ENCODE measurements at places on chromosomes 2 and 18.

- DNase-seq = no peak
Measured at GRCh38 chr2:215773728-215774127, 239.6 kb downstream of the MREG start.

DNA sequence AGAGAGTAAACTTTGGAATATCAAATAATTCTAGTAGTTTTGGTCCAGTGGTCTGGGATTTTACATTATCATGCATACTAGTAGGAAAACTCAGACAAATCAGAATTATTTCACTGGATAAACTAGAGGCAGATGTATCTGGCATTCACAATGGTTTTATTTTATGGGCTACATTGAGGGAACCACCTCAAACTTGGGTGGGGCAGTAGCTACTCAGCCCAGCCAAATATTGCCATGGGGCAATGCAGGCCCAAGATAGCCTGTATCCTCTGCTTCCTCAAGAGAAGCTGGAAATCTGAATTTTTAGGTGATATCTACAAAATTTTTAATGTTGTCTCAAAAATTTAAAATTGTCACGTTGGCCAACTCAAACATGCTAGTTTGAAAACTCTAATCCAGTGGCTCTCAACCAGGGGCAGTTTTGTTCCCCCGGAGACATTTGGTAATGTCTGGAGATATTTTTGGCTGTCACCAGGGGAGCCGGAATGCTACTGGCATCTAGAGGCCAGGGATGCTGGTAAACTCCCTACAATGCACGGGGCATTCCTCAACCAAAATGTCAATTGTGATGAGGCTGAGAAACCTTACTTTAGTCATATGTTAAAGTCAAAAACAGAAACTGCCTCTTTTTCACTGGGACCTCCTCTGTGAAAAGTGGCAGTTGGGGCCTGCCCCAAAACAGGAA, 172.8 kb upstream of the SPRED2 start:
- DNase-seq = no peak

- DNase-seq = no peak
Measured at GRCh38 chr2:102103992-102104871, 38.3 kb upstream of the IL1R1 start.

- DNase-seq = no peak
Measured at GRCh38 chr2:102109016-102109415, 33.5 kb upstream of the IL1R1 start.

- DNase-seq = no peak
Measured at GRCh38 chr18:7230626-7231349, at the start of gene LRRC30. Gene LRRC30, plus strand, starts transcription at chr18:7231089. Its CDS starts 50 bp downstream, at chr18:7231139.

DNA sequence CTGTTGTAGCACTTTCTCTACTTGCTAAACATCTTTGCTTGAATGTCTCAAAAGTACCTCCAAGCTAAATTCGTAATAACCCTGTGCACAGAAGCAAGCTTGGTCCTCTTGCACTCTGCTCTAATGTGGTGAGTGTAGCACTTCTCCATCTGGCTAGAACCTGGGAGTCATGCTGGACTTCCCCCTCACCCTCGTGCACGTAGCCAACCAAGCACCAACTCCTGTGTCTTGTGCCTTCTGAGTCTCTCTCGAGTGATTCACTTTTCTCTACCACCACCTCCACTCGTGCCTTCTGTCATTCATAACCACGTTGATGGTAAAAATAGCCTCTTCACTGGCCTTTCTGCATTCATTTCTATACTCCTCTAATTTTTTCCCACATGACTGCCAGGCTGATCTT, 91.9 kb upstream of the KCNE4 start:
- no peak for DNase-seq

GRCh38 chr2:217329023-217329431, 469.2 kb upstream of the TNP1 start:
- DNase-seq = no peak

DNA sequence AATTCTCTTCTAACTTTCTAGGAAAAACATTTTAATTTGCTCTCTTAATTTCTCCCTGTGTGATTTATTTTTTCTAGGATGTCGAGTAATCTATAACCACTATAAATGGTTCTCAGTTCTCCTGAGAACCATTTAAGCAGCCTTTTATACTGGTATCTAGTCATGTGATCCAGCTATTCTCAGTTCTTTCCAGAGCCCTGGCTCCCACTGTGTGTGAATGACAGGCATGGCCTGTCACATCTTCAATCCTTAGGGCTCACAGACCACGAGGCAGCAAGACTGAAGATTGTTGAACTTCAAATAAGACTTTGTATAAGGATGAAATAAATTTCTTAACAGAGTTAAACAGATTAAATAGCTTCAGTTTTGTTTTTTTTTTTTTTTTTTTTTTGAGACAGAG, 219.4 kb downstream of the HNMT start:
- DNase-seq = no peak

- DNase-seq = no peak
Measured at GRCh38 chr2:110167326-110168000, 37.4 kb downstream of the NPHP1 start.

GRCh38 chr2:24077535-24077877, 1.4 kb upstream of the SF3B6 start:
- DNase-seq = no peak

GRCh38 chr2:238438856-238439849, 12.4 kb downstream of the ASB1 start:
- DNase-seq = no peak

DNA sequence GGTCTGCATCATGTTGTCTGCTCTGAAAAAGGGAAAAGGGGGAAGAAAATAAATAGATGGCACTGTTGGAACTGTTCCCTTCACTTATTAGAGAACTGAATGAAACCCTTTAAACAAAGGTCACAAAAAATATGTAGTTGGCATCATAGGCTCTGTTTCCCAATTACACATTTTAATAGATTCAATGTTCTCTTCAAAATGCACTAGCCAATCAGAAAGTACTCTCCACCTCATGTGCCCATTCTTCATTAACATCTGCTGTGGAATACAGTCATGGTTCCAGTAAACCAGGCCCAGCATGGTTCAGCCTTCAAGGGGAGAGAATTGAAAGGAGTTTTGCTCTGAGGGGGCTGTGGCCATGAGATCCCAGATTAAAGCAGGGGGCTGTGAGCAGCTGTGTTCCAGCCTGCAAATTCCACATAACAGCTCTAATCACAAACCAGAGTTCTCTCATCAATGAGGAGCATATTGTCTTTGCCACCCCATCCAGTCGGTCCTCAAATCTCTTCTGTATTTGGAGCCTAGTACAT, 165.9 kb upstream of the CREB1 start:
- no peak for DNase-seq

GRCh38 chr2:161238265-161238559, 70.0 kb upstream of the PSMD14 start:
- DNase-seq = no peak

GRCh38 chr2:40421631-40422297, 30.1 kb downstream of the SLC8A1 start:
- no peak for DNase-seq
